ENCODE measurements at places on chromosomes 3 and 15.

- no peak for DNase-seq
These were observed 937.3 kb downstream of the ROBO1 start for GRCh38 chr3:78830470-78830869.

GRCh38 chr3:131972091-131972490 is 62.7 kb downstream of the CPNE4 start:
- no peak for DNase-seq

- no peak for DNase-seq
These were observed 24.4 kb downstream of the ONECUT1 start for GRCh38 chr15:52765785-52766184.

DNA sequence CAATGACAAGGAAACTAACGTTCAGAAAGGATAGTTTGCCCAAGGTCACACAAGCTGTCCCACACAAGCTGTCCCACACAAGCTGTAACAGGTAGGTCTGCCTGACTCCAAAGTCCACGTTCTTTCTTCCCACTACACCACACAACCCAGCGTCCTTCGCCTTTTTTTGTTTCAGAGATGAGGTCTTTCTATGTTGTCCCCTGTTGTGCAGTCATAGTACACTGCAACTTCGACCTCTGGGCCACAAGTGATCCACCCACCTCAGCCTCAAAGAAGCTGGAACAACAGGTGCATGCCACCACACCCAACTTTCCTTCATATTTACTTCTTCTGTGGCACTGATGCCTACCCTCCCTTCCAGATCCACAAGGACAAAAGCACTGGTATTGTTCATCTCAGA is 21.4 kb downstream of the MB21D2 start:
- no peak for DNase-seq

DNA sequence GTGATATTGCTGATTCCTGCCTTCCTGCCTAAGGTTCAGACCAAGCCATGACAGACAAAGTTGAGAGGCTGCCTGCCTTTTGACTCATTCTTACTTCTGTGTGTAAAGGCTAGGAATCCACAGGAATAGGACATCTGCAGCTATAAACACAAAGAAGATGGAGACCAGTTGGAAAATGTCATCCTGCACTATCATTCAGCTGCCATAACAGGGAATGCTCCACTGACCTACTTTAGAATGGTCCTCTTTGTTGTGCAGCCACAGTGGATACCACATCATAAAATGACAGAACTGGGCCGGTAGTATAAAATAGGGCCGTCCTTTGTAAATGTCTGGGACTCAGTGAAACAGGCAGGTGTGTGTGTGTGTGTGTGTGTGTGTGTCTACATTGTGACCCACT is 75.1 kb downstream of the STAC start:
- DNase-seq: no peak

- DNase-seq: no peak
These were observed 13.5 kb downstream of the TARS3 start for GRCh38 chr15:101710806-101711205.

GRCh38 chr15:77565378-77565915 is 67.3 kb downstream of the LINGO1 start:
- no peak for DNase-seq

GRCh38 chr3:99248913-99249312 is 347.4 kb upstream of the DCBLD2 start:
- no peak for DNase-seq

DNA sequence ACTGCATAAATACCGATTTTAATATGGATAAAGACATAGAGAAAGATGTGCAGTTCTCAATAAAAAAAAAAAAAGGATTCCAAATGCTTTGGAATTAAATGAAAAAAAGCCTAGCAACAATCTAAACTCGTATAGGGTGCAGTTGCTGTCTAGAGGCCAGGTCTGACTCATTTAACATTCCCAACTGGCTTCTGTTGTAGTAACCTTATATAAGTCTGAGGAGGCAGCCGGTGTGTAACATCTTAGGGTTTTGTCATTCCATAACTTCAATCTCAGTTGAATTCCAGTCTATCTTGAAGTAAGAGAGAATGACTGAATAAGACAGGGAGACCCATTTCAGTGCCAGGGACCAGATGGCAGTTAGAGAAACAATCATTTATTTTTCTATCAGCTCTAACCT is 6.5 kb downstream of the PDCD10 start:
- no peak for DNase-seq

GRCh38 chr15:83926116-83926515 is 272.2 kb downstream of the ADAMTSL3 start:
- DNase-seq: no peak

DNA sequence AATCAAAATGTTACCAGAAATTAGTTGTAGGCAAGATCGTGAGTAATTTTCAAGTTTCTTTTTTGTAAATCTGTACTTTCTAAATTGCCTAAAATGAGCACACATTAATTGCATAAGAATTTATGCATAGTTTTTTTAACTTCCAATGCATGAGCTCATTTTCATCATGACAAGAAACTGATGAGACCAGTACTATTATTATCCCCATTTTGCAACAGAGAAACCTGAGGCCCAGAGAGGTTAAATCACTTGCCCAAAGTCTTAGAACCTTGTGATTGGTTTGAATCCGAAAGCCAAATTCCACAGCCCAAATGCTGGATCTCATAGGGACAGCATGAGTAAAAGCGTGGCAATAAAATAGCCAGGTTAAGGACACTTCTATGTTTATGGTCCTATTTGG is 274.7 kb downstream of the ERC2 start:
- no peak for DNase-seq

- no peak for DNase-seq
These were observed 23.6 kb downstream of the HEG1 start for GRCh38 chr3:125032100-125032643.

DNA sequence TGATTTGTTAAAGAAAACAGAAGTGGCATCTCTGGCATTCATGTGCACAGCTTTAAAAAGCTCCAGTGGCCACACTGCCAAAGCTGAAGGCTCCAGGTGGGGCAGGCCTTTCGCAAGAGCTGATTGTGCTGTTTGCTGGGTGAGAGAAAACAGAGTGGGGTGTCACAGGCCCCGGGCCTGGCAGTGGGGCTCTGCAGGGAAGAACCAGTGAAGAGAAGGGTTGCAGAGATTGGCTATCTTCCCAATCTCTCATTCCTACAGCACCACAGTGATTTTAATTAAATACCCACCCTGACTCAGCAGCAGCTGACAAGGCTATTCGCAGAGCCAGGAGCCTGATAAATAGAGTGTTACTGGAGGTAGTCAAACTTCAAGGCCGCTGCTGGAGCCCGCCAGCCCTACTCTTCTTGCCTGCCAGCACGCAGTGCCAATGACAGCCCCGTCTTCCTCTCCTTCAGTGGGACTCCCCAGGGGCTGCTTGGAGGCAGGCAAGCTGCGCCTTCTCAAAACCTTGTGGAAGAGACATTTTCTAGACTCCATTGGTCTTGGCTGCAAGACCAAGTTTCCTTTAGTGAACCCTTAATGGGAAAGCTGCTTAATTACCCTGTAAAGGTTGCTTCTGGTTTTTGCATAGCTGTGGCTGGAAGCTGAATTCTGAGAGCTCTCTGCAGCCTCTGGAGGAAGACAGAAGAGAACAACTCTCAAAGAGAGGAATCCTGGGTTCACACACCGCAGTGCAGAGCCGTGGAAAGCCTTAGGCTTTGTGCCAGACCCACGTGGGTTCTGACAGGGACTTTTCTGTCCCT is 225.8 kb upstream of the SLCO3A1 start:
- no peak for DNase-seq

GRCh38 chr3:58150130-58150809 is 60.5 kb downstream of the DNASE1L3 start:
- DNase-seq: no peak

DNA sequence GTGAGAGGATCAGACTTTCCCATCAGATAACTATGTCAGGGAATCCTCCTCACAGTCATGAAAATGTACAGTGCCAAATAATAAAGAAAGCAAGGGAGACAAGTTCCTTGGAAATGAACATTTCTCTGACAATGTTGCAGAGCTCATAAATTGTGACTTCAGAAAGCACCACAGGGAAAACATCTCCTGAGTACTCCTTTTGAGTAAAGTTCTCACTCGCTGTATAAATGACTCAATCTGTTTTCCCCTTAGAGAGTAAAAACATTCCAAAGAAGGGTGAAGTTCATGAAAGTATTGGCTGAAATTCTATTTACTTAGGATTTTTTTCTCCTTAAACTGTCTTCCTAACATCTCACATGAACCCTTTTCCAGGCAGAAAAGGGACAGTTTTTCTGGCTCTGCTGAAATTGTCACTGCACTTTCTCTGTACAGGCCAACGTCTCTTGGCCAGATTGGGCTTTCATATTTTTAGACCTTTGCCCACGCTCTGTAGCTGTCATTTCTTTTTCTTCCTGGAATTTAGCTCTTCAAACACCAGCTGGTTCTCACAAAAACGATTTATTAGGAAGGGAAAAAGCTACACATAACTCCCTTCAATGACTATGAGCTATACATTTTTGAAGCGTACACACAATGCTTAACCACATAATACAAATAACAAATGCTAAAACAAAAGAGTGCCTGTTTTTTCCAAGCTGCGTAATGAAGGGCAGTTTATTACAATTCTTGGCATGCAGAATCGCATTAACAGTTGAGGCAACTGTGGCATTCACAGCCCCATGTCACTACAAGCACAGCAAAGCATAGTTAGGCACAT is 216.1 kb downstream of the ATP8B4 start:
- DNase-seq: no peak

GRCh38 chr3:127589600-127590281 is 792 bp downstream of the TPRA1 start:
- DNase-seq: no peak

DNA sequence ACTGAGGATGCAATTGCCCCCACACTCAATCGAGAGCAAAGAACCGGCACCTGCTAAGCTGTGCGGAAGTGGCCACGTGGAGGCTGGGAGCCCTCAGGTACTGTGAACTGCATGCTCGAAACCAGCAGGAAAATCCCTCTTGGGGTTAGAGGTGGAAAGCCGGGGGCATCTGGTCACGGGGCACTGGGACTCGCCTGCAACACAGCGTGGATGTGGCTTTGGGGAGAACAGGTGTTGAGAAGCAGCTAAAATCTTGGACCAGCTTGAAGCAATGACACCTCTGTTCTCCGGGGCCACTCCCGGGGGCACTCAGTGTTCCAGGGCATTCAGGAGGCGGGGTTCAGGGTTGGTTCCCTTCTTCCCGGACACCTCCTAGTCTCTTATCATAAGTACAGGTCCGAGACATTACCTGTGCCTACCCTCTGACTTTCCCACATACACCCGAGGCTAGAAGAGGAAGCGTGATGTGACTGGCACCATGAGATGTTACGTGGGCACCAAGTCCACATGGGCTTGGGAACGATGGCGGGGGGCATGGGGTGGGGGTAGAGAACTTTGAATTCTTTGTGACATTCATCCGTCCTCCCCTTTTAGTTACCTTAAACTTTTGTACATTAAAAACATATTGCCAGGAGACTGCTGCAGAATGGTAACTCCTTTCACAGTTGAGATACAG is 172.0 kb downstream of the ADAMTS17 start:
- DNase-seq: no peak

DNA sequence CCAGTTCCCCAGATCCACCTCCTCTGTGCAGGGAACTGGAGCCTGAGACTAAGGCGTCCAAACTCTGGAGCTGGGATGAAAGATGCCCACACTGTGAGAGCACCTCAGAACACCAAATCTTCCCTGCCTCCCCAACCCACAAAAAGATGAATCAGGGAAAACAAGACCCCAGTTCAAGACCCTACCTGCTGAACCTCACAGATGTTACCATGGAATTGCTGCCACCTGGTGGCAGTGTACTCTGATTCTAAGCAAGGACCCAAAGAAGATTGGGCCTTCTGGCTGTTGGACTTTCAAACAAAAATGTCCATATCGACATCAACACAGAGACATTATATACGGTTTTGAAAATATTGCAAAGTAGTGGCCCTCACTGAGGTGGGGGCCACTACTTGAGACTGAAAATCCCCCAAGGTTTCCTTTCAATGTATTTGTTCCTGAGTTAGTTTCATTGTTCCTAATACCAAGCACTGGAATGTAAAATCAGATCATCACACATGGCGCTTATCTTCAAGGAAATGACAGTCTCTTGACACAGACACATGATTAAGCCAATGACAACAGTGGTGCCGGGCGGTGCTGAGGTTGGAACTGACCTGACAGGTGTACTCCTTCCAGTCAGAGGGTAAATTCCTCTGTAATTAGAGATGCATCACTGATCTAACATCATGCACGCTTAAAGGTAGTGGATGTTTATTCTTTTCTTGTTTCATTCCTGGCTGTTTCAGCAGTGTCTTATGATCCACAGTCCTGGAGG is 67.6 kb downstream of the SLC6A11 start:
- no peak for DNase-seq

GRCh38 chr3:4467522-4467867 is 426 bp upstream of the SUMF1 start:
- DNase-seq: no peak

DNA sequence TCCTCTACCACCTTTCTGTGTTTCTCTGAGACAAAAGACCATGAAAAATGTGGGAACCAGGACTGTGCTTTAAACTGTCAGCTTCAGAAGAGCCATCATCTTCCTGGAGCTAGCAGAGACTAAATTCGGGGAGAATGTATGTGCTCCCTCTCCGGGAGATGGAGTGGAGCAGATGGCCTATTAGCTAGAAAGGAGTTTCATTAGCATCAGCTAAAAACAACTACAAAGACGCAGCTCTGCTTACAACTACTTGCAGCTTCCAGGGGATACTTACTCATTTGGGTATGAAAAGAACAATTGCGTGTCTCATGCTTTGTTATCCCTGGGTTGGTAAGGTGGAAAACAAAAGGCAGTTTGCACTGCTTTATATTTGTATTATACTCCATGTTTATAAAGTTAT is 159.6 kb downstream of the MFSD1 start:
- DNase-seq: no peak

DNA sequence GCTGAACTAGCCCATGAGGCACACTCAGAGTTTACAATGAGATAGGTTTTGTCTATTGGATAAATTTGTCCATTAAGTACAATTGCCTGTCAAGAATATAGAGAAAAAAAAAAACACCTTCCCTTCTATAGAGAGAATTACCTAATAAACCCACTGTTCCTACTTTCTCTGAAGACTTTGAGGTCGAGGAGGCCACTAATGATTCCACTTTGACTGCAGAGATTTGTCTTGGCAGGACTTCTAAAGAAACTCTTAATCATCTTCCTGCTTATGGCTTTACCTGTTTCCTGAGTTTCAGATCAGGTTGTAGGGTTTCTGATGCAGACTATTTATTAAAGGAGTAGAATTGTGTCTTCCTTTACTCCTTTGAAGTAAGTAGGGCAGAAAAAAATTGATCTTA is 342.4 kb upstream of the KCNMB2 start:
- no peak for DNase-seq

DNA sequence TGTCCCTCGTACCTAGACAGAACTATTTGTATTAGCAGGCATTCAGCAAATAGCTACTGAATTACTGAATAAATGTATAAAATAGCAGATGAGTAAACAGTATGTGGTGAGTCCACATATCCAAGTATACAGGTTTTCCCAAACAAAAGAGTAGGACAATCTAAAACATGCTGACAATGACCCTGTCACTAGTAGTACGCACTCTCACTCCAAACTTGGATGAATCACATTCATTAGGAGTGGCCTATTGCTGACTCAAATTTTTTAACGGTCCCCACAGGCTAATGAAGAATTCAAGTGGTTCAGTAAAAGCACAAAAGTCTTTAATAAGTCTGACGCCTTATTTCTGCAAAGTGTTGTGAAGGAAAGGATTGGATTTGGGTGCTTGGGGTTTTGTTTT is 449.3 kb upstream of the THBS1 start:
- no peak for DNase-seq

GRCh38 chr3:190119461-190120268 is 1.0 kb downstream of the P3H2 start:
- no peak for DNase-seq

Data from CD4-positive, alpha-beta T cell treated with Interleukin-1 beta for 1 hour (primary cell).